ENCODE measurements at places on chromosomes 7 and 10. TPM values are rescaled to one million over a fixed set of nuclear protein-coding genes. Genes with fewer than 3 reads are reported as not detected.

The THSD7A gene
- 2.7 TPM for polyA plus RNA-seq

The SRGN gene
- polyA plus RNA-seq: 50.3 TPM

The STEAP4 gene
- polyA plus RNA-seq: 16.9 TPM

The HOXA2 gene
- 0.13 TPM for polyA plus RNA-seq

The ACTR3C gene
- polyA plus RNA-seq: 30.1 TPM

The PRKCQ gene
- 0.15 TPM for polyA plus RNA-seq

The PLEKHS1 gene
- polyA plus RNA-seq: not detected

The ADAM8 gene
- polyA plus RNA-seq: 2.0 TPM

The TRUB1 gene
- 6.1 TPM for polyA plus RNA-seq

The SLC29A3 gene
- 11.9 TPM for polyA plus RNA-seq

The FAM237B gene
- polyA plus RNA-seq: not detected

The PKD2L1 gene
- polyA plus RNA-seq: 0.06 TPM

The MEOX2 gene
- polyA plus RNA-seq: 0.32 TPM

The TLX1 gene
- 0.06 TPM for polyA plus RNA-seq

GRCh38 chr7:39400836-39401235 is 165.4 kb upstream of the YAE1 start:
- DNase-seq: no peak
- no peak overlapping the region for H3K27ac ChIP-seq
- no peaks in the 10 kb centered on the region for H3K36me3 ChIP-seq
- no peak overlapping the region for H3K4me3 ChIP-seq
- no peaks in the 10 kb centered on the region for H3K4me1 ChIP-seq

DNA sequence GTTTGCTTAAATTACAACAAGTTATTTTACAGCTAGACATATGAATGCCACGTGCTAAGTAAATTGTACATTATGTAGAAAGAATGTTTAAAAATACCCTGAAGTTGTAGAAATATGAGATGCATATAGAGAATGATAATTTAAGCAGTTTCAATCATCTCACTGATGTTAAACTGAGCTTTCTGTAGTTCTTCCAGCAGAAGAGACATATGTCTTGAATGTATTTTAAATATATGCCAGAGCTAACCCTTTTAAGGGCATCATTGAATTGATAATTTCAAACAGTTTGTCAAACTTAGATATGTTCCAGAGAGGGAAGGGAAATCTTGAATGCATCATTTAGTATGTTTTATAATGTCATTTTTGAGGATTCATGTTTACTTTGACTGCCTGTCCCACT is 255.2 kb downstream of the MDFIC start:
- H3K36me3 ChIP-seq: no peaks in the 10 kb centered on the region
- H3K4me3 ChIP-seq: no peak overlapping the region
- no peak for DNase-seq

DNA sequence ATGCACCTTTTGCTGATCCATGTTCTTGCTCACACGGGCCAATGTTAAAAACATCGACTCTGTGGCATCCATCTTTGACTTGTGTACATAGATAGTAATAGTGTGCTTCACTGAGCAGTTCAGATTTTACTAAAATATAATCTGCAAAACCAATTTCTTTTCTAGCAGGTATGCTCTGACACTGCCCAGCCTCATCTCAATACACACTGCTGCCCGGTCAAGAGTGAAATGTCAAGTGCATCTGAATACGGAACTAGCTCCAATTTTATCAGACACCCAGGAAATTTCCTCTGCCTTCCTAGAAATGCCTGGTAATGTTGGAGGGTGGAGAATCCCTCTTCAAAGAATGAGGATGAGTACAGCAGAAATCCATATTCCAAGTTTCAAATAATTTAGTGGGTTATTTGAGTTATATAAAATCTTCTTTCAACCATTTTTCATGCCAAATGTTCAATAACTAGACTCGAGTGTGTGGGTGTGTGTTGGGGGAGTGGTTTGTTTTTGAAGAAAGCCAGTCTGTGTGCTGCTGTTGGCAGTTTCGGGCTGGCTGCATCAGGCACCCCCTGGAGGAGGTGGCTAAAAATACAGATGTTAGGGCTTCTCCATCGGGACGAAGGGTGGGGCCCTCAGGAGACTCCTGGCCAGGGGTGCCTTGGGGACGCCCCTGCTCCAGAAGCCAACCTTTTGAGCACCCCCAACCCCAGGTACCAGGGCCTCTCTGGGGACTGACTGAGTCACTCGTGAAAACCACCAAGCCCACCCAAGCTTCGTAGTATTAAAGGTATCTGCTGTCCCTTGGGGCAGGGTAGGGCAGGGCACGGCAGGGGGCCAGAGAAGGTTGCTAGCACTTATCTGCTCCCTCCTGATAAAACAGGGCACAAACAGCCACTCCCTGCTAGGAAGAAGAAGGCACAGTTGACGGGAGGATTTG is 15.4 kb downstream of the CTBP2 start:
- H3K36me3 ChIP-seq: no peaks in the 10 kb centered on the region
- no peaks in the 10 kb centered on the region for H3K27me3 ChIP-seq
- peak; percentile 66 for DNase-seq
- no peak overlapping the region for H3K27ac ChIP-seq

DNA sequence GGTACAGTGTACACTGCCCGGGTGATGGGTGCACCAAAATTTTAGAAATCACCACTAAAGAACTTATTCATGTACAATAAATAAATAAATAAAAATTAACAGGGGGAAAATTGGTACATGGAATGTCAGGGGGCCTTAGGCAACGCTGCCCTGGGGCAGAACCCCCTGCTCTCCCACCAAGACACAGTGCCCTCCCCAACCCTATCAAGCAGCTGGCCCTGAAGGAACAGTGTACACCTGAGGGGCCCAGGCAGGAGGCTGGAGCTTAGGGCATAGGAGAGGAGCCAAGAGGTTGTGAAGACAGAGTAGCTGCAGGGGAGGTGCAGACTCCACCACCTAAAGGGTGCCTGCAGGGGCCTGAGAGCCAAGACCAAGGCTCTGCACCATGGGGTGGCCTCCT is 128.8 kb downstream of the BMS1 start:
- no peak overlapping the region for H3K27ac ChIP-seq
- H3K36me3 ChIP-seq: no peaks in the 10 kb centered on the region
- no peaks in the 10 kb centered on the region for H3K4me1 ChIP-seq
- H3K27me3 ChIP-seq: no peaks in the 10 kb centered on the region
- DNase-seq: no peak

GRCh38 chr10:75405598-75406461 is 4.3 kb upstream of the ZNF503 start:
- H3K27ac ChIP-seq: no peak overlapping the region
- H3K4me3 ChIP-seq: no peak overlapping the region
- peaks cover 5% of the 10 kb centered on the region for H3K4me1 ChIP-seq
- no peaks in the 10 kb centered on the region for H3K36me3 ChIP-seq
- H3K27me3 ChIP-seq: no peaks in the 10 kb centered on the region
- no peak for DNase-seq

DNA sequence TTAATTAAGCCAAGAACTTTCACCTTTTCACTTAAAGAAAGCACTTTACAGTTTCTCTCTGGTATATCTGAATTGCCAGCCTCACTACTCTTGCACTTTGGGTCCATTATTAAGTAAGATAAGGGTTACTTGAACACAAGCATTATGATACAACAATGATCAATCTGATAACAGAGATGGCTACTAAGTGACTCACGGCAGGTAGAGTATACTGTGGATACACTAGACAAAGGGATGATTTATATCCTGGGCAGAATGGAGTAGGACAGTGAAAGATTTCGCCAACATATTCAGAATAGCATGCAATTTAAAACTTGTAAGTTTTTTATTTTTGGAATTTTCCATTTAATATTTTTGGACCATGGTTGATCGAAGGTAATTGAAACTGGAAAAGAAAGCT is 34.3 kb upstream of the ITGB8 start:
- DNase-seq: no peak
- H3K36me3 ChIP-seq: no peaks in the 10 kb centered on the region
- no peaks in the 10 kb centered on the region for H3K4me1 ChIP-seq
- no peak overlapping the region for H3K4me3 ChIP-seq

DNA sequence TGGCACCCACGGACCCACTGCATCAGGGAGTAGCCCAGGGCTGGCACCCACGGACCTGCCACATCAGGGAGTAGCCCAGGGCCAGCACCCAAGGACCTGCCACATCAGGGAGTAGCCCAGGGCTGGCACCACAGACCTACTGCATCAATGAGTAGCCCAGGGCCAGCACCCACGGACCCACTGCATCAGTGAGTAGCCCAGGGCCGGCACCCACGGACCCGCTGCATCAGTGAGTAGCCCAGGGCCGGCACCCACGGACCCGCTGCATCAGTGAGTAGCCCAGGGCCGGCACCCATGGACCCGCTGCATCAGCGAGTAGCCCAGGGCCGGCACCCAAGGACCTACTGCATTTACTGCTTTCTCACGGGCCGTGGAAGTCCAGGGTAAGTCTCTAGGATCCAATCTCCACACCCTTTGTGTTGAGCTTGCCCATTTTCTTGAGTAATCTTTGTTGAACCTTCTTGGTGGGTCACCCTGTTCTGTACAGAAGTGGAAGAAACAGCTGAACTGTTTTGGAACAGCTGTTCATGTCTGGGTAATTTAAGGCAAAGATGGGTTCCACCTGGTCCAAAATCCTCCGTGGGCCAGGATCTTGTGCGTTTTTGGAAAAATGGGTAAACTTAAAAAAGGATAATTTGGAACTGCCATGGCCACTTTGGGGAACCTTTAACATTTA is 69.0 kb downstream of the VIPR2 start:
- H3K36me3 ChIP-seq: no peaks in the 10 kb centered on the region
- H3K27ac ChIP-seq: no peak overlapping the region
- no peak overlapping the region for H3K4me3 ChIP-seq

DNA sequence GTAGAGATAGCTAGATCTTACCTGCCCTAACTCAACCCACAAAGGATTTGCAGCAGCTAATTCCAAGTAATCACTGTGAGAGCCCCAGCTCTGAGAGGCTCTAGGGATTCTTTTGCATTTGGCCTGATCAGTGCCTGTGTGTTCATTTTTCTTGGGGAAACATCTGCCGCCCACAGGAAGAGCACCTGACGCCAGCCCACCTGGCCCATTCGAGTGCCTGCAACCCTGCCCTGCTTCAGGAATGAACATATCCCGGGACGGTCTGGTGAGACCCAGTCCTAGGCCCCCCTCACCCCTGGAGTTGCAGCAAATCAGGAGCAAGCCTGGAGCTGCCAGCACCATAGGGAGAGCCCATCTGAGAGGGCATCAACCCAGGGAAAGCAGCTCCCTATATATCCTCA is 38.8 kb downstream of the GSDME start:
- H3K4me3 ChIP-seq: no peak overlapping the region
- no peaks in the 10 kb centered on the region for H3K27me3 ChIP-seq
- no peaks in the 10 kb centered on the region for H3K4me1 ChIP-seq
- H3K36me3 ChIP-seq: no peaks in the 10 kb centered on the region
- no peak overlapping the region for H3K27ac ChIP-seq
- DNase-seq: no peak

DNA sequence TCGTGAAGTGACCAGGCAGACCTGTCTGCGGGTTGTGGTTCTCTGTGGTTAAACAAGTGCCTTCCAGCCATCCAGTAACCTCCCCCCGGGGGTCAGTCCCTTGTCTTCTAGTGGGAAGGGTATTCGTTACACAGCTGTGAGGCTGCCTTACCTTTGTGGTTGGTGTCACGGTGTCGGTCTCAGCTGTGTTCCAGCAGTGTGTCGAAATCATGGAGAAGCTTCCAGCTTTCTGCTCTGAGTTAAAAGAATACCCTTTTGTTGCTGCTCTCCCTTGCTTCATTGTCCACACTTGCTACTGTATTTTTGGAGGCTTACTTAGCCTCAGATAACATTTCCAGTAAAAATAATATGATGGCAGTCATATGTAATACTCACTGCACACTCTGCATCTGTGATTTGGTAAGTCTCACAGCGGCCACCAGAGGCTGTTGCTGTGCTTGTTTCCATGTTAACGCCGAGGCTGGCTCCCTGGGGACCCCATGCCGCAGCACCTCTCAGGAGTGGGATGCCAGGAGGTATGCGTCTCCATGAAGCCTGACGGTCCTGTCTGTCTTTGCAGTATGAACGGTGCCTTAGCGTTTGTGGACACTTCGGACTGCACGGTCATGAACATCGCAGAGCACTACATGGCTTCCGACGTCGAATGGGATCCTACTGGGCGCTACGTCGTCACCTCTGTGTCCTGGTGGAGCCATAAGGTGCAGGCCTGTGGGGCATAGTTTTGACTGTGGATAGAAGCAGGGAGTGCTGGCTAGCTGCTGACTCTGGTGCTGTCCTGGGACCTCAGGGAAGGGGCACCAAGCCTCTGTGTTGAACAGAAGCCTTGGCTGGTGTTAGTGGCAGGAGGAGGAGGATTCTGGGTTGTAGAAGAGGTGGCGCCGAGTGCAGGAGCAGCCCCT is 20.5 kb downstream of the EIF3B start:
- no peak for DNase-seq
- H3K27me3 ChIP-seq: no peaks in the 10 kb centered on the region
- peaks cover 64% of the 10 kb centered on the region for H3K36me3 ChIP-seq

DNA sequence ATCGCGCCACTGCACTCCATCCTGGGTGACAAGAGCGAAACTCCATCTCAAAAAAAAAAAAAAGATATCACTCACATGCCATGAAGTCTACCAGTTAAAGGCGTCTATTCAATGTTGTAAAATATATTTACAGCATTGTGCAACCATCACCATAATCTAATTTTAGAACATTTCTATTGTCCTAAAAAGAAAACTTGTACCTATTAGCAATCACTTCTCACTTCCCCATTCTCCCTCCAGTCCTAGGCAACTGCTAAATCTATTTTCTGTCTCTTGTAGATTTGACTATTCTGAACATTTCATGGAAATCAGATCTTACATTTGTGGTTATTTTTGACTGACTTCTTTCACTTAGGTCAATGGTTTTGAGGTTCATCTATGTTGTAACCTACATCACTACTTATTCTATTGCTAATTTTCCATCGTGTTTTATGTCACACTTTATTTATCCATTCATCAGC is 25.2 kb upstream of the OTUD1 start:
- H3K36me3 ChIP-seq: no peaks in the 10 kb centered on the region
- H3K4me3 ChIP-seq: no peak overlapping the region
- H3K27me3 ChIP-seq: no peaks in the 10 kb centered on the region
- H3K27ac ChIP-seq: no peak overlapping the region
- DNase-seq: no peak
- H3K4me1 ChIP-seq: no peaks in the 10 kb centered on the region

GRCh38 chr7:1144269-1144771 is 15.7 kb downstream of the ZFAND2A start:
- DNase-seq: no peak
- peaks cover 9% of the 10 kb centered on the region for H3K4me1 ChIP-seq
- H3K27me3 ChIP-seq: no peaks in the 10 kb centered on the region
- peaks cover 3% of the 10 kb centered on the region for H3K36me3 ChIP-seq
- no peak overlapping the region for H3K4me3 ChIP-seq

DNA sequence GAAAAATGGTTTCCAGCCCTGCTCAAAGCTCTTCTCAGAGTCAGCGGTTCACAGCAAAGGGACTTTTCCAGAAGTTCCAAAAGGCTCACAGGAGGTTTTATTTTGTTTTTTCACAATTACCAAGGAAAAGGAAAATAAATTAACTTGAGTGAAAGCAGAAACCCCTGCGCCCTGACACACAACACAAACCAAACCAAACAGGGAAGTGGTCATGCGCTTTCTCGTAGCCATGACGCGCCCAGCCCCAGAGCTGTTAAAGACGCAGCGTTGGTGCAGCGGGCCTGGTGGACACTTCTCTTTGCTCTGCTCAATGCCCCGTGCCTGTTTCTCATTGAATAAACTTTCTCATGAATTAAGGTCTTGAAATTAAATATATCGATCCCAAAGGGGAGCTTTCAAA is 134.4 kb upstream of the LYZL2 start:
- H3K4me3 ChIP-seq: no peak overlapping the region
- no peaks in the 10 kb centered on the region for H3K36me3 ChIP-seq
- DNase-seq: no peak
- H3K4me1 ChIP-seq: no peaks in the 10 kb centered on the region
- H3K27ac ChIP-seq: no peak overlapping the region
- H3K27me3 ChIP-seq: no peaks in the 10 kb centered on the region

- H3K36me3 ChIP-seq: peaks cover 36% of the 10 kb centered on the region
- H3K27me3 ChIP-seq: no peaks in the 10 kb centered on the region
- no peak for DNase-seq
- no peak overlapping the region for H3K4me3 ChIP-seq
- H3K27ac ChIP-seq: no peak overlapping the region
Observed at GRCh38 chr7:66957595-66958290, 36.7 kb downstream of the TMEM248 start.

Measured in liver (tissue), 10 donors.